Stimulated activated CD8-positive, alpha-beta memory T cell treated with anti-CD3 and anti-CD28 coated beads, Interleukin-7, amount 100 ng/mL, for 1 hour (primary cell): ENCODE measurements at places on chromosomes 2 and 18.
A peak's percentile ranks its signal among the peaks of the same experiment; 100 is the strongest.

DNA sequence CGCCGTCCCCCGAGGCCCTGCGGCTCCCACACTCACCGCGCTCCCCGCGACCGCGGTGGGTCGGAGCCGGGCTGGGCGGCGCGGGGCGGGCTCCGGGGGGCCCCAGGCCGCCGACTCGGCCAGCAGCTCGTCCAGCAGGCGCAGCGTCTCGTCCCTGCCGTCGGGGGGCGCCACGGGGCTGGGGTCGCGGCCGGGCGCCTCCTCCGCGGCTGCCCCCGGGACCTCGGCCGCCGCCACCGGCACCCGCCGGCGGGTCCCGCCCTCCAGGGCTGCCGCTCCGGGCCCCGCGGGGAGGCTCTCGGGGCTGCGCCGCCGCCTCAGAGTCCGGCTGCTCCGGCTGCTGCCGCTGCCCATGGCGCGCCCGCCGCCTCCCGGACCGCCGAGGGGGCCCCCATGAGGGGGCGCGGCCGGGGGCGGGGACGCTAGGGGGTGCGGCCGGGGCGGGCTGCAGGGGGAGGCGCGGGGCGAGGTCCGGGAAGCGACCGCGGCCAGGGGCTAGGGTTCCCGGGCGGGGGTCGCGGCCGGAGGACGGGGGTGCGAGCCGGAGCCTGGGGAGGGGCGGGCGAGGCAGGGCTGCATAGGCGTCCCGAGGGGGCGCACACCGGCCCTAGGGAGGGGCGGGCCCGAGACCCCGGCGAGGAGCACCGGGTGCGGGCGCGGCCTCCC is at the start of gene CYS1:
TSS of gene CYS1 (minus strand) at position 542 of the 666 bp plus-strand sequence. CDS start at position 354, 188 bp downstream.
- no peak for DNase-seq

GRCh38 chr2:236642584-236643291 is 73.1 kb downstream of the ACKR3 start:
- DNase-seq: no peak

GRCh38 chr2:121368836-121369235 is 83.8 kb upstream of the TFCP2L1 start:
- DNase-seq: no peak

GRCh38 chr2:170930131-170930990 is 1.3 kb downstream of the GORASP2 start:
- DNase-seq: no peak

DNA sequence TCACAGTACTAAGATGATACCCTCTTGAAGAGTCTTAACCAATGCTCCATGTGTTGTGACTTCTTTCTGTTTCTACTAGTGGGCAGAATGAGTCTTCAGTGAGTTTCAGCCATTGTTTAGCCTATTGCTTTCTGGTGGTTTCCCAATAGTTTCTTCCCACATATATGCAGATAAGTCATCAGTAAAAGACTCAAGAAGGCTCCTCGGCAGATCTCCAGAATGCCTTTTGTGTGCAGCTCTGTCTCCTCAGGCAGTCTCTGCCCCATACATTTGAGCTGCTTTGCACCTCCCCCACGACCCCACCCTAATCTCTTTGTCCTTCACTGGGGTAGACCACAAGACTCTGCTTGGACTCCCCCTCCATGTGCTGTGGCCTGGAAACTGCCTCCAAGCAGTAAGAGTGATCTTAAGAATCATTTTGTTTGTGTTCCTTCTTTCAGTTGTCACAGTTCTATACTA is 71.6 kb upstream of the CHRNA1 start:
- no peak for DNase-seq

DNA sequence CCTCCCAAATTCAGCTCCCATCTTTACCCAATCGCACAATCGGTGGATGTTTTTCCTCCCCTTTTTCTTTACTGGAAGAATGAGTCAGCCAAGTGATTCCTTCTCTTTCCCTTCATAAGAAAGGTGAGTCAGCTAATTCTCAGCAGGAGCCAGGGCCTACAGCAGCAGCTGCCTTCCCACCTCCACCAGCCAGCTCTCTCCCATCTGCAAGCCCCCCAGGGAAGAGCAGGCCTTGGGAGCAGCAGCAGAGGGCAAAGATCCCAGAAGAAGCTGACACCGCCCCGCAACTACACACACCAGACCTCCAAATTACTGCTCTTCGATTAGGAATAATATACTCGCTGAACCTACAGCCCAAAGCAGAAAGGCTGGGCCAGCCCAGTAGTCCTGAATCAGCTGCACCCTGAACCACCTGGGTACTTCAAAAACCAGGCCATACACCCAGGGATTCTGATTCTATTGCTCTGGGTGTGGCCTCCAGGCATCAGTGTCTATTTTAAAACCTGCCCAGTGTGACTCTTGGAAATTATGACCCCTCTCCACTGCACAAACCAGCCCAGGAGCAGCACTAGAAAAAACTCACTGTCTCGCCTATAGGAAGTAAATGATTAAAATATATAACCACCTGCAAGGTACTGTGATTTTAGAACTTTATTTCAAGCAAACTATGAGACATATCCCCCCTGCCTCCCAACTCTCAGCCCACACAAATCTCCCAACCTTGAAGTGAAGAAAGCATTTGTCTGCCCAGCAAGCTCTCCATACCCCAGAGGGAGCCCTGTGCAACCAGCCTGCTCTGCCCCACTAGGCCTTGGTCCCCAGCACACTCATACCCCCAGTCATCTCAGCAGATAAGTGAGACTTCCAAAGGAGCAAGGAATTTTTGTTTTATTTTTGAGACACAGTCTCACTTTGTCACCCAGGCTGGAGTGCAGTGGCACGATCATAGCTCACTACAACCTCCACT is 7.3 kb downstream of the SFXN5 start:
- no peak for DNase-seq

DNA sequence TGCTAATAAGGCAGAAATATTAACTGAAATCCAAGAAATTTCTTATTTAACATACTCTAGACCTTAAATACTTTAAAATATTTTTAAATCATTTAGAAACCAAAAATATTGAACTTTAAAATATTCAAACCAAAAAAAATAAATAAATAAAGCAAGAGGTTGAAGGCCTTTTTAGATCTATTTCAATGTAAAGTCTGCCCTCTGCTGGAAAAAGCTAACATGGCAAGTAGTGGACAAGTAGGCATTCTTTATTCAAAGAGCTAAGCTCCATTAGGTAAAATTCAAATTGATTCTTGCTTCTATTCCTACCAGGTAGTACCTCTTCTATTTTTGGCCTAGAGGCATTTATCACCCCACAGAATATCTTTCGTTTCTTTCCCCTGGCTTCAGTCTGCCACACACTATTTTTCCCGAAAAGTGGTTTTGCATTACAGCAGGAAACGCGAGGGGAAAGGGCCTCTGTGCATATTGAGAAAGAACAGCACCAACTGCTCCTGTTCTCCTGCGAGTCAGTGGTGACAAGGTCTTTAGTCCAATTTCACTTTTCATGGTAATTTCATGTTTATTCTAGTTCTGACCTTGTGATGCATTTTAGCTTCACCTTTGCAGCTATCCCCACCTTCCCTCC is 20.4 kb downstream of the IFIH1 start:
- no peak for DNase-seq

DNA sequence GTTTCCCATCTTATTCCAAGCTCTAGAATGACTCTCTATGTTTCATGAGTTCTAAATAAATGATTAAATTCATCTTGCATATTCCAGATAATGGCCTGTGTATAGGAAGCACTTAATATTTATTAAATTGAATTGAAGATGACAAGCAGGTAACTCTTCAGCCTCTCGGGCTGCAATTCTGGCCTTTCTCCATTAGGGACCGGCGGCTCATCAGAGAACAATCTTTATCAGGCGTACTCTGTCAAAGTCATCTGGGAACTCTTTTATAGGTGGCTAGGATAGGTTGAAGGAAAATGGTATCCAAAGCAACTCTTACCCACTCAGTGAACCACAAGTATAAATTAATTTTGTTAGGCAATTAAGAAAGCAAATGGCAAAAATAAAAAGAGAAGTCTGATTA is 308.5 kb downstream of the NOL4 start:
- DNase-seq: no peak

- DNase-seq: peak; percentile 80
Measured at GRCh38 chr2:12716282-12717190, at the start of gene TRIB2. TSS of gene TRIB2 (plus strand) at chr2:12716936. CDS start at chr2:12718308, 1,372 bp downstream.

- no peak for DNase-seq
Measured at GRCh38 chr2:110997331-110998045, 123.2 kb upstream of the BCL2L11 start.

DNA sequence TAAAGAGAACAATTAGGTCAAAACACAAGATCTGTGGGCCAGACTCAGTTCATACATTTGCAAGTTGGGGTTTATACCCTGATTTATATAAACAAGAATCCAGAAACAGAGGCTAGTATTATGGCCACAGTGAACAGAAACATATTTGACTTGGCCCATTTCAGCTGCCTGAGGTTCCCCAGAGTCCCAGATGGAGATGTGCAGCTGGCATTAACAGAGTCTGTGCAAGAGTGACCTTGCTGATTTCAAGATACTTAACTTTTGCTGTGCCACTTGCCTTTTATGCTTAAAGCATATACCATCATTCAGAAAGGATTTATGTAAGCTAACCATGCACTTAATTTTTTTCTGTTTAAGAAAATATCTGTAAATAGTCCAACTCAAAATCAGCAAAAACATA is 636.3 kb downstream of the TRIB2 start:
- DNase-seq: no peak
